ENCODE measurements at places on chromosomes 6 and 20. TPM values are rescaled to one million over a fixed set of nuclear protein-coding genes. Genes with fewer than 3 reads are reported as not detected.
A peak's percentile ranks its signal among the peaks of the same experiment; 100 is the strongest.

DNA sequence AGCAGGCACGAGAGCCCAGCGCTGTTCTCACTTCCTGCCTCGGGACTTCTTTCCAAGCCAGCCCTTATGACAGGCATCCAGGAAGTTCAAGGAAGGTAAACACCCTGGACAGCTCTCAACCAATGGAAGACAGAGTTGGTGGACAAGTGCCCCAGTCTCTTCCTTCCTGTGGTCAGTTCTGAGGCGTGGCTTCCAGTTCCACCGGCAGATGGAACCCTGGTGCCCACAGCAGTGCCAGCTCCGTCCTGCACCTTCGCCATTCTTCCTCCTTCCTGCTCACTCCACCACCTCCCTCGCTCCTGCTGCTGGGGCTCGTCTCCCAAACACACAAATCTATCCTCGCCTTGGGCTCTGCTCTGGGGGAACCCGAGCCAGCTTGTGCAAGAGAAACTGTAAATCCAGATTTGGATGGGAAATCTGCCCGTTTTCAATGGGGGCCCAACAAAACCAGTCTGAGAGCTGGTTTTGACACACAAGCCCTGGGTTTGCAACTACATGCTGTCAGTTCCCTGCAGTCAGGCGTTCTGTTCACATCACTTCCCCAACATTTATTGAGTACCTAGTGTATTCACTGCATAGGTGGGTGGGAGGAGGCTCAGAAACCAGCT is 162.7 kb downstream of the GRM4 start:
- DNase-seq = peak; percentile 58

- DNase-seq = no peak
Measured at GRCh38 chr6:156848123-156848522, 70.9 kb downstream of the ARID1B start.

- no peak for DNase-seq
Measured at GRCh38 chr6:40378725-40379074, 208.5 kb downstream of the LRFN2 start.

- no peak for DNase-seq
Measured at GRCh38 chr6:1500913-1501312, 108.8 kb upstream of the FOXC1 start.

- no peak for DNase-seq
Measured at GRCh38 chr6:149065121-149065520, 252.4 kb upstream of the TAB2 start.

DNA sequence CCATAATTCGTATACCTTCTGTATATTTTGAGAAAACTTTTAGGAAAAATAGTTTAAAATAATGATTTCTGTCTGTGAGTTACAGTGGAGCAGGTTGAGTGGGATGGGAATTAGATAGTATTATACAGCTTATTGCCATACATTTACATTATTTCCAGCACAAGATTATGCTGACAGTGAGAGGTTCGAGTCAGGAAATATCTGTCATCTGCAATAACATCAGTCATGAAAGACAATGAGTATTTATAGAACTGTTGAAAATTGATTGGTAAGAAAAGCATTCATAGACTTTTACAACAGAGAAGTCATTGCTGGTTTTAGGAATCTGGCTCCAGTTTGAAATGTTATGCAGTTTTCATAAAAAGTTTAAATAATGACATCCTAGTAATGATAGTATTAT is 45.9 kb downstream of the FAM135A start:
- no peak for DNase-seq

GRCh38 chr6:131657630-131658111 is 20.6 kb downstream of the ENPP3 start:
- no peak for DNase-seq

- DNase-seq = no peak
Measured at GRCh38 chr6:22041797-22042480, 254.9 kb downstream of the PRL start.

DNA sequence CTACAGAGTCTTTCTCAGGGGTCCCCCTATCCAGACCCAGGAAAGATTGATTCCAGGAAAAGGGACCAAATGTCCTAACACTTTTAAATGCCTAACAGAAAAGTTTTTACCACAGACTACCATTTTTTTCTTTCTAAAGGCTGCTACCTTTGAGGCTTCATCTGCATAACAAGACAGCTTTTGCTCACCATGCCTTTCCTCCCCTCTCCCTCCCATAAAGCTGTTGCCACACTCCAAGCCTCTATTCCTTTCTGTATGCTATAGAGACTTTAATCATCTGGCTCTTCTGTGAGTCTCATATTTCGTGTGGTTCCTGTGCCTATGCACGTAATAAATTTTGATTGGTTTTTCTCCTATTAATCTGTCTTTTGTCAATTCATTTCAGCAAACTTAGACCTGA is 26.0 kb upstream of the LIN28B start:
- DNase-seq = no peak

- no peak for DNase-seq
Measured at GRCh38 chr6:95574811-95575210, 2.5 kb upstream of the MANEA start.

DNA sequence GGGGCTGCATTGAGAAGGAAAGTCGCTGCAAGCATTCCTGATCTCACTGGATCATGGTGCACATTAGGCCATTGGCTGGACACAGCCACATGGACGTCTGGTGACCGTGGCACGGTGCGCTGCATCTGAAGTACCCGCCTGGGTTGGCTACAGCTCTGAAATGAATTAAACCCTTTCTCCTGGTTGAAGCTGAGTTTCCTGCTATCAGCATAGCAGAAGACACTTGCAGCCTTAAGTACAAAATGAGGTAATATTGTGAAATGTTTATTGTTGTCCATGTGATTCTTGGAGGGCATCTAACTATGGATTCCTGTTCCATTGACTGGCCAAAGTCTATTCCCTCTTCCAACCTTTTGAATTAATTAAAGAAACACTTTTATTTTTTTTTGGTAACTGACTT is 89.8 kb upstream of the ADTRP start:
- no peak for DNase-seq

- no peak for DNase-seq
Measured at GRCh38 chr6:106143665-106144064, 57.5 kb downstream of the PRDM1 start.

DNA sequence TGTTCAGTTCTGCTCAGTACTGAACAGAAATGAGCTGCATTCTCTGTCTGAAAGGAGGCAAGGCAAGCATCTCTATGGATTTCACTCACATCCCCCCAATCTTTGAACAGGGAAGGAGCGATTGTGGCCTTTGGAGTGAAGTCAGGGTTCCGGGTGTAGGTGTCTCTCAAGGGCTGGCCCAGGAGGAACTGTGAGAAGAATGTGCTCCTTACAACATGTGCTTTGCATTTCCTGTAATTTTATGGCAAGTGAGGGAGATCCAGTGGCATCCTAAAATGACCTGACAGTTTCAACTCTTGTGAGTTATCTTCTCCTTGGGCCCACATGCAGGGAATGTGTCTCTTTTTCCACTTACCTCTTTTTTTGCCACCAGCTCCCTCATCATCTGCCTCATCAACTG is 63.0 kb upstream of the RIN2 start:
- DNase-seq = no peak

GRCh38 chr6:16635291-16635809 is 125.9 kb downstream of the ATXN1 start:
- DNase-seq = no peak

DNA sequence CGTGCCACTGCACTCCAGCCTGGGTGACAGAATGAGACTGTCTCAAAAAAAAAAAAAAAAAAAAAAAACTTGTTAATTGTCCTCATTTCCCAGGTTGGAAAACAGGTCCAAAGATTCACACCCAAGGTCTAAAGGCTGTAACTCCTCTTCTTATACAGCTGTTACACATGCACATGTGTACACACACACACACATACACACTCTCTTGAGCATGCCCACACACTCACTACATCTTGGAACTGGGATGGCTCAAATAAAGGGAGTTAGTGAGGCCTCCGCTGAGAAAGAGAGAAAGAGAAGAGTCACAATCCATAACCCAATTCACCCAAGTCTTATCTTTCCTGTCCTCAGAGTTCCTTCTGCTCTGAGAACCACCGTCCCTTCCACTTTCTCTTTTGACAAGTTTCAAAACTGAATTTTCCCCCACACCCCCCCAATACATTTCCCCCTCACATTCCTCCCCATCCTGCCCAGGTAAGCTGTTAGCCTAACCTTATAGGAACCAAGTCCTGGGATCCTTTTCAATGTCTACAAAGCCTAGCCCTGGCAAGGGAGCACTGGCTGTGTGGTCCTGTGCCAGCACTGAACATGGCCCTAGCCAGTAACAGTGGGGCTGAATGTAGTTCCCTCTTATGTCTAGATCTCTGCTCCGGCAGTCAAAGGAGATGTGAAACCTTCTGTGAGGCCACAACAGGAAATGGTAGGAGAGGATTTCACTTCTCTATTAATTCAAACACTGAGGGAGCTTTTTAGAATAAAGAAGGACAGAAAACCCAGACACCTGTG is 3.2 kb upstream of the HLA-DMB start:
- DNase-seq = no peak

GRCh38 chr6:164013480-164014208 is 599.1 kb downstream of the QKI start:
- DNase-seq = peak; percentile 48

GRCh38 chr6:139983555-139984276 is 609.3 kb upstream of the CITED2 start:
- no peak for DNase-seq

DNA sequence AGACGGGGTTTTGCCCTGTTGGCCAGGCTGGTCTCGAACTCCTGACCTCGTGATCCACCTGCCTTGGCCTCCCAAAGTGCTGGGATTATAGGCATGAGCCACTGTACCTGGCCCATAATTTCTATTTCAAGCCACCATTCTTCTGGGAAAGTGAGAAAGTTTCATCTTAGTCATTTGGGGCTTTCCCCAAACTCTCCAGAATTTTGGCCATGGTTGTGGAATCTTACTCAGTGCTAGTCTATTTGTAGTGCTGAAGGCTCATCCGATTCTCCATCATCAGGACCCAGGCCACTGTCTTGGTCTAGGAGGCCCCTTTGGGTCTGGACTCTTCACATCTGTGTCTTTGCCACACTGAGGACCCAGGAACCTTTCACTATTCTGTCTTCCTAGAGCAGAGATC is 164.9 kb downstream of the EYA2 start:
- DNase-seq = no peak

- no peak for DNase-seq
Measured at GRCh38 chr6:110325197-110325596, 33.0 kb downstream of the METTL24 start.

DNA sequence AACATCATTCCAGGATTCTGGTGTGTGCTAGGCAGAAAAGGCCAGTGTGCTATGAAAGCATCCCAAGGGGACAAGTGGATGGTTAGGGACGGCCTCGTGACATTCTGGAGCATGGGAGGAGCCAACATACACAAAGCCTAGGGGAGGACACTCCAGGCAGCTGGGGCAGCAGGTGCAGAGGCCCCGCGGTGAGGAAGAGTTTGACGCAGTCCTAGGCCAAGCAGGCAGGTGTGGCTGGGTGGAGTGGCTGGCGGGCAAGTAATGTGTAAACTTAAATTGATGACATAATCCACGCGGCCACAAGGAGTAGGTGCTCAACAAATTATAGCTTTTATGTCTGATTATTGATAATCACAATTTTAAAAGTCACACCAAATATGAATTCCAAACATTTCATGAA is 93.6 kb downstream of the TMEM242 start:
- DNase-seq = no peak

DNA sequence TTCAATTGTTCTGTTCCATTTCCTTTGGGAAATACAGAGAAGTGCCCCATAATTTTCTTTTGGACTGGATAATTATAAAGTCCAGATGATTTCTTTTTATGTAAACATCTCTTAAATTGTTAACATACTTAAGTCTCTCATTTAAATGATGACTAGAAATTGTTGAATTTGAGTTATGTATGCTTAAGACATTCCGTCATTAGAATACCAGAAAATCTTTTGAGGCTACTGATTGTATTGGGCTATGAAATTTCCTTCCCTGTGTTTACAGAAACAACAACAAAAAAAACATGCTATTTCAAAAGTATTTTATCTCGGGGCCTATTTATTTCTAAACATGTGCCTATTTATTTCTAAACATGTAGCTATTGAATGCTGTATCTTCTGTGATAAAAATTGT is 125.4 kb downstream of the SH3BGRL2 start:
- DNase-seq = no peak

DNA sequence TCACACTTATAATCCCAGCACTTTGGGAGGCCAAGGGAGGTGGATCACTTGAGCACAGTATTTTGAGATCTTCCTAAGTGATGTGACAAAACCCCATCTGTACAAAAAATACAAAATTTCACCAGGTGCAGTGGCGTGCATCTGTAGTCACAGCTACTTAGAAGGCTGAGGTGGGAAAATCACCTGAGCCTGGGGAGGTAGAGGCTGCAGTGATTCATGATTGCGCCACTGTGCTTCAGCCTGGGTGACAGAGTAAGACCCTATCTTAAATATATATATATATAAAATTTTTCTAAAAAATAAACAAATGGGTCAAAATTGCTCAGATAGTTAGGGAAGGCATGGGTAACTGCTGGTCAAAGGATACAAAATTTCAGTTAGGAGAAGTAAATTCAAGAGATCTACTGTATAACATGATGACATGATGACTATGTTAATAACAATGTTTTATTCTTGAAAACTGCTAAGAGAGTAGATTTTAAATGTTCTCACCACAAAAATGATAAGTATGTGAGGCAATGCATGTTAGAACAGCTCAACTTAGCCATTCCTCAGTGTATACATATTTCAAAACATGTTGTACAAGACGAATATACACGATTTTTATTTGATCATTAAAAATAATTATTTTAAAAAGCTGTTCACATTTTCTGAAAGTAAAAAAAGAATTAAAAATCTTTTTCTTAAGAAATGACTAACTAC is 24.4 kb downstream of the TBC1D32 start:
- no peak for DNase-seq

- no peak for DNase-seq
Measured at GRCh38 chr6:79600812-79601609, 30.1 kb upstream of the SH3BGRL2 start.

DNA sequence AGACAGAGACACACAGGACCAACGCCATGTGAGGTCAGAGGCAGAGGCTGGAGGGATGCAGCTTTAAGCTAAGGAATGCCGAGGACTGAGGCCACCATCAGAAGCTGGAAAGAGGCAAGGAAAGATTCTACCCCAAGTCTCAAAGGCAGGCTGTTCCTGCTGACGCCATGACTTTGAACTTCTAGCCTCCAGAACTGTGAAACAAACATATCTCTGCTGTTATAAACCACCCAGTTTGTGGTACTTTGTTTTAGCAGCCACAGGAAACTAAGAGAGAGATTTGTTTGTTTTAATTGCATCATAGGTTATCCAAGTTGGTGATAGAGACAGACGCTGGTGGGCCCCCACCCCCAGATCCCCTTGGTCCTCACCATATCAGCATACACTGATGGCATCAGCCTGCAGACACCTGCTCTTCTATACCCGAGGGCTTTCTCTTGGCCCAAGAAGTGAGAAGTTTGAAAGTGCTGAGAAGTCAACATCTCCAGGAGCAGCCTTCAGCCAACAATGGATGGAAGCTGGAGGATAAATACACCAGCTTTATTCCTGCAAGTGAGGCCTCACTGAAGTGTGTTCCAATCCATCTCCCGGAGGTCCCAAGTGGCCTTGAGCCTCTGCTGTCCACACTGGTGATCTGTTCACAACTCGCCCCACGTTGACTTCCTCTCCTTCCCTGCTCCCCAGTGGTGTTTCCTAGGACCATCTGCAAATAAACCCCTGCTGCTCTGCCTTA is 154.7 kb downstream of the BTBD3 start:
- no peak for DNase-seq

GRCh38 chr6:151325075-151326050 is 66.0 kb downstream of the ZBTB2 start:
- peak; percentile 56 for DNase-seq

Gene AARS2
- 21.7 TPM for total RNA-seq

Gene MPIG6B
- total RNA-seq = not detected

Gene ZBTB22
- 9.2 TPM for total RNA-seq

Gene ZC3H12D
- 0.13 TPM for total RNA-seq

Gene BCAS4
- 4.4 TPM for total RNA-seq

Gene IFNGR1
- 40.5 TPM for total RNA-seq

Gene TP53TG5
- total RNA-seq = not detected

Gene LY6G5B
- total RNA-seq = 0.87 TPM

Gene LPA
- not detected for total RNA-seq
